ENCODE measurements at places on chromosomes 7 and 10. TPM values are rescaled to one million over a fixed set of nuclear protein-coding genes. Genes with fewer than 3 reads are reported as not detected.
A peak's percentile ranks its signal among the peaks of the same experiment; 100 is the strongest.

NFE2L3 gene
- 4.1 TPM for total RNA-seq

PIP gene
- not detected for total RNA-seq

ZNF488 gene
- 0.41 TPM for total RNA-seq

FAM25G gene
- total RNA-seq = not detected

GRCh38 chr10:87733081-87733480 is 73.4 kb downstream of the PAPSS2 start:
- no peak for DNase-seq
- no peaks in the 10 kb centered on the region for H3K27me3 ChIP-seq
- H3K4me1 ChIP-seq = peaks cover 13% of the 10 kb centered on the region
- no peak overlapping the region for H3K4me3 ChIP-seq

DNA sequence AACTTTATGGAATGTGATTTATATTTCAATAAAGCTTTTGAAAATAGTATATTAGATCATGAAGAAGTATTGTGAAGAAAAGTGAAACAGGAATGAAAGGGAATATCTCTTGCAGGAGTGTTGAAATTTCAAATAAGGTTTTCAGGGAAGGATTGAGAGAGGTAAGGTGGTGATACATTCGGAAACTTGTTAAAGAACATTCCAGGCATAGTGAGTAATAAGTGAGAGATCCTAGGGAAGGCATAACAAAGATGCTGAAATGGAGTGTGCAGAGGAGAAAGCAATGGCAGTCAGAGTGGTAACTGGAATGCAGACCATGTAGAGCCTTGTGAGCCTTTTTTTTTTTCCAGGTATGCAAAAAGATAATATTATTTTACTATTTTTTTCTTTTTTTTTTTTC is 4.1 kb downstream of the OR9A4 start:
- H3K27me3 ChIP-seq = no peaks in the 10 kb centered on the region
- H3K4me3 ChIP-seq = no peak overlapping the region
- H3K4me1 ChIP-seq = no peaks in the 10 kb centered on the region
- DNase-seq = no peak
- H3K27ac ChIP-seq = no peak overlapping the region

GRCh38 chr7:140085447-140085846 is 22.7 kb upstream of the PARP12 start:
- no peak overlapping the region for H3K27ac ChIP-seq
- H3K27me3 ChIP-seq = no peaks in the 10 kb centered on the region
- DNase-seq = no peak
- H3K36me3 ChIP-seq = peaks cover 18% of the 10 kb centered on the region

GRCh38 chr10:21364196-21365114 is 161.0 kb downstream of the SKIDA1 start:
- no peak for DNase-seq
- no peaks in the 10 kb centered on the region for H3K36me3 ChIP-seq
- no peaks in the 10 kb centered on the region for H3K27me3 ChIP-seq
- peak overlapping the region; percentile 21 for H3K27ac ChIP-seq

DNA sequence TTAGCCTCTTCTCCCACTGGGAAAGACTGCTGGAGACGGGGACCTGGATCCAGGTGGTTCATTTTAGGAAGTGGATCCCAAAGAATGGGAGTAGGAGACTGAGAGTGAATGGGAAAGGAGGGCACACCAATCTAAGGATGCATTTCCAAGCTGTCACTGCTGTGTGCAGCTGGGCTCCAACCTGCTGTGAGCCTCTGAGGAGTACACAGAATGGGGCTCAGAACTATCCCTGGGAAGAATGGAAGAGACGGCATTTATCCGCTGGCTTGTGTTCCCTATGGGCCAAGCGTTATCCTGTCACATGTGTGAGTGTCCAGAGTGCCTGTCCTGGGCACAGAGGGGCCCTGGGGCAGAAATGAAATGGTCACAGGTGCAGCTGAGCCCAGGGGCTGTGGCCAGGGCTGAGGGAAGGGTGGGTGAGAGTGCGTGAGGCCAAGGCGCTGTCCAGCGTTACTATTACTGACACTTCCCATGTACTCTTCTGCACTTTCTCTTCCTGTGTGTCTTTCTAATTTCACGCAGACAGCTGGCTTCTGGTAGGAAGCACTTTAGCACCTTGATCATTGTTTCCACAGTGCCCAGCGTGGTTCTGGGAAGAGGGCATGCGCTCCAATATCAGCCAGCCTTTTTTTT is 35.4 kb upstream of the PODXL start:
- no peak overlapping the region for H3K27ac ChIP-seq
- no peak for DNase-seq
- H3K36me3 ChIP-seq = no peaks in the 10 kb centered on the region

DNA sequence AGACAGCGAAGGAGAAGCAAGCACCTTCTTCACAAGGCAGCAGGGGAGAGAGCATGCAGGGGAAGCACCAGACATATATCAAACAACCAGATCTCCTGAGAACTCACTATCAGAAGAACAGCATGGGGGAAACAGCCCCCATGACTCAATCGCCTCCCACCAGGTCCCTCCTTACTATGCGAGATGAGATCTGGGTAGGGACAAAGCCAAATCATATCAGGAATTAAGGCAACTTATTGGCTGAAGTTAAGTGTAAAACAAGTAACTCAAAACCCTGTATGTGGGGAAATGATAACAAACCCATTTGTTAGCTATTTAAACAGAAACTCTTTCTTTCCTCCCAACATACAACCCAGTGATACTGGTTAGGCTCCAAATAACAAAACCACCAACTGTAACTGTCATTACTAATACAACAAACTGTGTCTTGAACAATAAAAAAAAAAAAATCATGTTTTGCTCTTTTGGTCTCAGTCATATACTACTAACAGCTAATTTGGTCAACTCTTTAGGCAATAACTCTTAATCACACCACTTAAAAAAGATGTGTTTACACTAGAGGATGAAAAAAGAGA is 57.8 kb downstream of the MINDY3 start:
- H3K36me3 ChIP-seq = peaks cover 22% of the 10 kb centered on the region
- H3K4me3 ChIP-seq = no peak overlapping the region
- no peak overlapping the region for H3K27ac ChIP-seq

DNA sequence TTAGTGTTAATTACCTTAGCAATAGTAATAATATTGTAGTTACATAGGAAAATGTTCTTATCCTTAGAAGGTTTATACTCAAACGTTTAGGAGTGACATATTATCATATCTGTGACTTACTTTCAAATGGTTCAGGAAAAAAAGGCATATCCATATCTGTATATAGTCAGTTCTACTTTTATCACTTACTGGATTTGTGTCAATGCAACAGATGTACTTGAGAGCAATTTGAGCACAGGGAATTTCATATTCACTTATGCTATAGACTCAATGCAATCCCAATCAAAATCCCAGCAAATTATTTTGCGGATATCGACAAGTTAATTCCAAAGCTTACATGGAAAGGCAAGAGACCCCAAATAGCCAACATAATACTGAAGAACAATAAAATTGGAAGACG is 10.0 kb downstream of the DENND11 start:
- H3K4me3 ChIP-seq = no peak overlapping the region
- no peaks in the 10 kb centered on the region for H3K27me3 ChIP-seq
- DNase-seq = no peak
- H3K36me3 ChIP-seq = no peaks in the 10 kb centered on the region
- peaks cover 16% of the 10 kb centered on the region for H3K4me1 ChIP-seq

Data from upper lobe of right lung (tissue), 1 donor.